Naive thymus-derived CD8-positive, alpha-beta T cell (primary cell): ENCODE measurements at places on chromosomes 16 and 17.

- DNase-seq = no peak
Observed at GRCh38 chr17:66472123-66472522, 169.7 kb downstream of the PRKCA start.

DNA sequence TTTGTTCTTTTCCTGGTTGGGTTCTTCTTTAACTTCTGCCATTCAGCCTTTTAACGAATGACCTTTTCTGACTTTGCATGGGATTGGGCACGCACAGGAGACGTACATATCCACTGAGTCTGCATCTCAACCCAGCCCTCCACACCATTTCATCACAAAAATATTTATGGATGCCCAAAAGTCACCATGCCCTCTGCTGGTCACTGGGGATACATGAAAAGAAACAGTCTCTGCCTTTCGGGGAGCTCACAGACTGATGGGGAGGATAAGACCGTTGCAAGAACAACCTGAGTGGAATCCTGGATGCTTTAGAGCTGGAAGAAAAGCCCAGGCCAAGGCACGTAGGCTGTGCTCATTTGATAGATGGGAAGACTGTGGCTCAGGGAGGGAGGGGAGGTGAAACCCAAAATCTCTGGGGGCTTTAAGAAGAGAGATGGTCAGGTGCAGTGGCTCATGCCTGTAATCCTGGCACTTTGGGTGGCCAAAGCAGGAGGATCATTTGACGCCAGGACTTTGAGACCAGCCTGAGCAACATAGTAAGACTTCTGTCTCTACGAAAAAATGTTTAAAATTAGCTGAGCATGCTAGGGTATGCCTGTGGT, 7.9 kb upstream of the MT2A start:
- DNase-seq = no peak

GRCh38 chr17:77054936-77055335, 85.8 kb upstream of the SEC14L1 start:
- no peak for DNase-seq

DNA sequence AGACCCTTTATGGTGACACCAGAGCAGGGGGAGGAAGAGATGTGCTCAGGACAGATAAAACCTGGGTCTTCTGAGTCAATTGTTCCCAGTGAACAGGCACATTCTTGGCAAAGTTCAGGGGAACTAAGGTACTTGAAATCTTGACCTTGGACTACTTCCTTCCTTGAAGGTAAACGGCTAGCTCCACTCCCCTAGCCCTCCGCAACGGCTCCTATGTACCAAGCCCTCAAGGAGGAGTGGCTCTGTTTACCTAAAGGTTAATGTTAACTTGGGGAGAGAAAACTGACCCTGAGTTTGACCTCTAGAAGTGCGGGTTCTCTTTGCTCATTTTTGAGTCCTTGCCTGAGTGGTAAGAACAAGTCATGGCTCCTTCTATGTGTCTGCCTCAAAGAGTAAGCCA, 7.8 kb downstream of the TTLL6 start:
- no peak for DNase-seq

DNA sequence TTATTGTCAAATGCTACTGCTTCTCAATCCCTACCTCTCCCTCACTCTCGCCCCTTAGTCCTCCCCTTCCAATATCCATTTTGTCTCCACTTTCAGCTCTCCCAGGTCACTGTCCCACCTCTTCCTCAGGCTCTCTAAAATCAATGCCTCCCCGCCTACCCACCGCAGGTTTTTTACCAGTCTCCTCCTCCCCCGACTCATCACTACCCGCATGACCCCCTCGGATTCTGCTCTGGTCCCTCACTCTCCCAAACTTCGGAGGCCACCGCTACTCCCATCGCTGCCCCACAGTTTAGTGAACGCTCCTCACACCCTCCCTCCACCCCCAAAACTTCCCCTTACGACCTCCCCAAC, 513 bp downstream of the CRLF3 start:
- DNase-seq = no peak

DNA sequence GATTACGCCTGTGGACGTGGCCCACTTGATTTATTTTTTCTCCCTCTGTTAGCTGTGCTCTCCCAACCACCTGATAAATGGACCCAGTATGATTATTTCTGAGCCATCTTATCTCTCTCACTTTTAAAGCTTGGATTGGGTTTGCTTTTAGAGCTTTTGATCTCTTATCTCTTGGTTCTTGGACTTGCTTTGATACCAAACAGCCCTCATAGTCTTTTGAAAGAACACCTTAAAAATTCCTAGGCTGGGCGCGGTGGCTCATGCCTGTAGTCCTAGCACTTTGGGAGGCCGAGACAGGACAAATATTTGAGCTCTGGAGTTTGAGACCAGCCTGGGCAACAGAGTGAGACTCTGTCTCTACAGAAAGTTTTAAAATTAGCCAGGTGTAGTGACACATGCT, 25.8 kb downstream of the SMTNL2 start:
- no peak for DNase-seq

DNA sequence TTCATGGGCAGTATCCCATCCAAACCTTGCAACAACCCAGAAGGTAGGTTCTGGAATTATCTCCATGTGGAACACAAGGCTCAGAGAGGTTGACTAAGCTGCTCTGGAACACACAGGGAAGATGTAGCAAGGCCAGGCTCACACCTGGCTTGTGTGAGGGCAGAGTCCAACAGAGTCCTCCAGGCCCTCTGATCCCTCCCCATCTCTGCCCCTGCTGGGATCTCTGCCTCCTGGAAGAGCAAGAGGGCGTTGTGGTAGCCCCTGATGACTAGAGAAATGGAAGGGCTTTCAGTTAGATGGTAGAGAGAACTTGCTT, 7.0 kb upstream of the PPP1R1B start:
- DNase-seq = no peak

GRCh38 chr17:40312893-40313667, 4.1 kb downstream of the RARA start:
- no peak for DNase-seq

GRCh38 chr16:85454171-85454872, 158.8 kb upstream of the GSE1 start:
- no peak for DNase-seq

DNA sequence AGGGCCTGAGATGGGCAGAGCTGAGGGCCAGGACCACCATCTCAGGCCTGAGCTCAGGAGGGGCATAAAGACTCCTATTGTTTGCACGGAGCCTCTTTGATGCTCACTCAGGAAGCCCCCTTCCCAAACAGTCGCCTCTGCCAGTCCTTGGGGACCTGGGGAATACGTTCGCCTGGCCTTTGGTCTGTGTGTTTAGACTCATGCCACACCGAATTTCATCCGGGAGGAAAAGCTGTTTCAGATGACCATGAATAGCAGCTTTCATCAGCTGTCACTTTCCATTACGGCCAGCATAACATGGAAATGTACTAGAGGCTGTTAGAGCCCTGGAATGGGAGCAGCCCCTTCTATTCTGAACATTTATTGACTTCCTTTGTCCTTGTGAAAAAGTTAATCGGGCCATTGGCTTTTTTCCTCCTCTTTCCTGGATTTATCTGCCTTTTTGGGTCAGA, 139.0 kb downstream of the HS3ST3A1 start:
- no peak for DNase-seq

GRCh38 chr17:35808240-35808961, 883 bp upstream of the TAF15 start:
- no peak for DNase-seq

DNA sequence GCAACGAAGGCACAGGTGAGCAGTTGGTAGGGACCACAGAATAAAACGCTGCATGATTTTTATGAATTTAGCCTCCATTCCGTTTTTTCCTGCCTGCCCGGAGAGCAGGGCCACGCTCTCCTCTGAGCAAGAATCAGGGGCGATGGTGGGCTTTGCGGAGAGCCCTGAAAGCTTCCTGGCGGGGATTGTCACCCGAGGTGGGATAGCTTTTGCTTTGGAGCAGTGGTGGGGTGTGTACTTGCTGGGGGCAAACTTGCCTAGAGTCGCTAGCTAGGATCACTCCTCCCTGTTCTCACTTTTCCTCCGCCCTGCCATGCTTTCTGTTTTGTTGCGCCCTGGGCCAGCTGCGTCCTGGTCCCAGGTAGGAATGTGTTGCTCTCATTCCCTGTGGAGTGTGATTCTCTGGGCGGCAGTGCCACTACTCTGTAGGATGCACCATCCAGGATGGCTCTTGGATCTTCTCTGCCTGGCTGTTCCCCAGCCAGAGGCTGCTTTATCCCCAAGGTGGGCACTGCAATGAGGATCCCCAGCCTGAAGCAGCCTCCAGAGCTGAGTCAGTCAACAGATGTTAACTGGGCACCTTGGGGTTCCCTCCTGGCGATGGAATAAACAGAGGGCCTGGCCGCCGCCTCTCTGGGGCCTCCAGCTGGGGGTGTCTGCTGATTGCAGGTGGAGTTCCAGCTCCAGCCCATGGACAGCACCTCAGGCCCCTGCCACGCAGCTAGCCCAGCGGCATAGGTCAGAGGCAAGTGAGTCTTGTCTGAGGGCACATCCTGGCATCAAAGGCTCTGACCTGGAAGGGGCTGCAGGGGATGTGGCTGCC, 360.9 kb upstream of the TNRC6C start:
- no peak for DNase-seq

DNA sequence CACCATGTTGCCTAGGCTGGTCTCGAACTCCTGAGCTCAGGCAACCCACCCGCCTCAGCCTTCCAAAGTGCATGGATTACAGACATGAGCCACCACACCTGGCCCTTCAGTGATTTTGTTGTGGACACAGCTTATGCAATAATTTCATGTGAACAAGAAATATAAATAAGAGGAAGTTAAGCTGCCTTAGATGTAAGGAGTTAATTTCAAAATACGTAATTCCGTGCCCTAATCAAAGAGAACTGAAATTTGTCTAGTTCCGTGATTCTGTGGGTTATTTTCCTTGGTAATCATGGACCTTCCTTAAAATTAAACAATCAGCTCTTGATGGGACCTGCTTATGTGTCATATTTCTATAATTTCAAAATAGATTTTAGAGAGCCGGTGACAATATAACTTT, 11.9 kb downstream of the TVP23A start:
- DNase-seq = no peak

DNA sequence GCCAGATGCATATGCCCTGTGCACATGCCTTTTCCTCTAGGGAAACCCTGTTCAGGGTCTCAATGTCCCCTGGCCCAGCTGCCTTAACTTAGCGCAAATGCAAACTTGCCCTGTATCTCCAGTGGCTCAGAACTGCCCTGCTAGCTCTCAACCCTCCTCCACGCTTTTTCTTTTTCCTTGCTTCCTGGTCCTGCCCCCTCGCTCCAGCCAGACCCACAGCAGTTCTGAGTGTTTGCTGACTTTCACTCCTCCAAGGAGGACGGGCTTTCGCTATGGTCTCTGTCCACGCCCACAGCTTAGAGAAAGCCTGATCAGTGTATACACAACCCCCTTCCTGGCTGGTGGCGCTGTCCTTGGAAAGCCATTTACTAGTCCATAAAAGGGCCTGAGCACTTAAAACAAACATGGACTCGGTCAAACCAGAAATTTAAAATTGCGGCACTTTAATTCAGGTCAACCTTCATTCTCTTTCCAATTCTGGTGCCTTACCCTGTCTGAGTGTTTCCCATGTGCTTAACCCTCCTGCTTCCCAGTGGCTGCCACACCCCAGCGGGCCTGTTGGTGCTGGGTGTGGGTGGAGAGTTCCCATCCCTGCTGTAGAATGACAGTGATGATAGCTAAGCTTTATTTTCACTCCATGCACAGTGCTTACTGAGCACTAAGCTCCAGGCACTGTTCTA, 15.6 kb upstream of the TMEM98 start:
- DNase-seq = no peak
